Hepatocyte (in vitro differentiated cells): ENCODE measurements at places on chromosomes 2 and 18. TPM values are rescaled to one million over a fixed set of nuclear protein-coding genes. Genes with fewer than 3 reads are reported as not detected.

ZC3H6 gene
- total RNA-seq: 3.7 and 4.5 TPM in 2 replicates

DAW1 gene
- total RNA-seq: 0.23 and 0.68 TPM in 2 replicates

DNA sequence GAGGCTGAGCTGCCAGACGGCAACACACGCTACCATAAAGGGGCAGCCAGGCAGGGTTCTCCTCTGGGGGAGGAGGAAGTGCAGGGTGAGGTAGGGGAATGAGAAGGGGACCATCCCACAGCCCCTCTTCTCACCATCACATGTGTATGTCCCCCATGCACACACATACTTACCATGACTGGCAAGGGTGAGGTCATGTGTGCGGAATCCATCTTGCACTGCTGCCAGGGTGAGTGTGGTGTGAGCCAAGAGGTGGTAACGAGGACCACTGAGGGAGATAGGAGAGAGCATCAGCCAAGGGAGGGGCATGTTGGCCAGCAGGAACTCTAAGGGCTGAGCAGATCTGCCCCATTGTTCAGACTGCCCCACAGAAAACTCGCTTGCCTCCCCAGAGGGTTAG, 7.1 kb downstream of the WDR54 start:
- H3K4me1 ChIP-seq: peaks cover 16% of the 10 kb centered on the region
- H3K4me3 ChIP-seq: no peak overlapping the region
- no peaks in the 10 kb centered on the region for H3K27me3 ChIP-seq
- H3K27ac ChIP-seq: no peak overlapping the region
- no peaks in the 10 kb centered on the region for H3K36me3 ChIP-seq

DNA sequence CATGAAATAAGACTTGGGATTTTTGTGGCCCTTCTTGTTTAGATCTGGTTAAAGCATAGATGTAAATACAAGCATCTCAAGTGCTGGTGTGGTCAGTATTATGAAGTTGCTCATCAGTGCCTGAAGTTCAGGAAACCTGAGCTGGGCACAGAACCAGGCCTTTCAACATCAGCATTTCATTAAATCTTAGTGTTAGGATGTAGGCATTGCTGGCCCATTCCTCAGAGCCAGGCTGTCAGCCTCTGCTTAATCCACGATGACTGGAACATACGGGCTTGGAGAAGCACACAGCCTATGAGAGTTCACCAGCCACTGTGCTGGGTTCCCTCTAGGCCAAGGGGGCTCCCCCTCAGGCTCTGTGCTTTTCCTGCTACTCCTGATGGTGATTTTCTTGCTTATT, 270.2 kb downstream of the EN1 start:
- peaks cover 16% of the 10 kb centered on the region for H3K27me3 ChIP-seq
- H3K4me3 ChIP-seq: no peak overlapping the region
- no peaks in the 10 kb centered on the region for H3K36me3 ChIP-seq

- DNase-seq: peak; percentile 21
- H3K4me1 ChIP-seq: peaks cover 13% of the 10 kb centered on the region
- no peak overlapping the region for H3K4me3 ChIP-seq
- no peaks in the 10 kb centered on the region for H3K36me3 ChIP-seq
- H3K27ac ChIP-seq: peak overlapping the region; percentile 50
Observed at GRCh38 chr2:129117434-129117833, 798.8 kb upstream of the HS6ST1 start.

PFN4 gene
- total RNA-seq: 0.24 and 1.2 TPM in 2 replicates

GRCh38 chr2:196798980-196799379, 503 bp downstream of the GTF3C3 start:
- peak overlapping the region; percentile 83 for H3K27ac ChIP-seq
- no peaks in the 10 kb centered on the region for H3K27me3 ChIP-seq
- H3K4me3 ChIP-seq: peak overlapping the region; percentile 91
- peaks cover 7% of the 10 kb centered on the region for H3K4me1 ChIP-seq

- no peak overlapping the region for H3K27ac ChIP-seq
- no peak for DNase-seq
- H3K27me3 ChIP-seq: no peaks in the 10 kb centered on the region
- H3K4me3 ChIP-seq: no peak overlapping the region
- no peaks in the 10 kb centered on the region for H3K36me3 ChIP-seq
Observed at GRCh38 chr2:63257473-63257872, 206.8 kb downstream of the OTX1 start.

- peaks cover 15% of the 10 kb centered on the region for H3K4me1 ChIP-seq
- no peaks in the 10 kb centered on the region for H3K36me3 ChIP-seq
- H3K27me3 ChIP-seq: no peaks in the 10 kb centered on the region
- DNase-seq: no peak
- no peak overlapping the region for H3K27ac ChIP-seq
- H3K4me3 ChIP-seq: no peak overlapping the region
Observed at GRCh38 chr2:120774557-120775160, 39.0 kb downstream of the GLI2 start.
